ENCODE measurements at places on chromosomes 3 and 15.

DNA sequence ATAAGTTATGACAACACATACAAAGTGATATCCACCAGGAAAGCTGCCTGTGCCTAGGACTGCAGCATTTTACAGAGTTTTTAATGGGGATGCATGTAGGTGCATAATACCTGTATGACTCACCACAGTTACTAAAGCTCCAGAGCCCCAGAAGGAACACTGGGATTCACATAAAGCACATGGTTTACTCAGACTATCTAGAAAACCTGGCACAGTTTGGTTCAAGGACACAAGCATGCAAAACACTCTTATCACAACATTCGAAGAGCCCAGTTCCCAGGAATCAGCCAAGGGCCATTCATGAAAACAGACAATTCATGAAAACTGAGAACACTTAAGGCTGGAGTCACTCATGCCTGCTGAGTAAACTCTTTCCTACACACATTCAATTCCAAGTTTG, 261.0 kb downstream of the PYDC2 start:
- DNase-seq: no peak

DNA sequence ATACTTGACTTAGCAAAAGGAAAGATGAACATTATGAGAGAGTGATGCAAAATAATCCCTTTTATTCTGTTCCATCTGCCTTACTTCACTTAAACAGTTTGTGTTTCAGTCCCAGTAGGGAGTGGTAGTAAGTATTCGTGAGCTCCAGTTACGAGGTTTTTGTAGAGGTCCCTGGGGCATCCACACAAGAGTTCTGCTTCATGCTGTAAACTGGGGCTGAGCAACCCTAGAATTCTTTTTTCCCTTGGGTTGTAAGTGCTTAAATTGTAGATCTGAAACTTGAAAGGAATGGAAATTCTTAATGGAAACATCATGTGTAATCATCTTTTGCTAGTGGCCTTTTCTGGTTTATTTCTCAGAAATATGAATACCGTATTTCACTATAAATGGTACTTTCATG, 79.5 kb downstream of the SEMA6D start:
- DNase-seq: no peak

- DNase-seq: no peak
Observed at GRCh38 chr3:98240131-98240530, 23.9 kb upstream of the OR5H6 start.

DNA sequence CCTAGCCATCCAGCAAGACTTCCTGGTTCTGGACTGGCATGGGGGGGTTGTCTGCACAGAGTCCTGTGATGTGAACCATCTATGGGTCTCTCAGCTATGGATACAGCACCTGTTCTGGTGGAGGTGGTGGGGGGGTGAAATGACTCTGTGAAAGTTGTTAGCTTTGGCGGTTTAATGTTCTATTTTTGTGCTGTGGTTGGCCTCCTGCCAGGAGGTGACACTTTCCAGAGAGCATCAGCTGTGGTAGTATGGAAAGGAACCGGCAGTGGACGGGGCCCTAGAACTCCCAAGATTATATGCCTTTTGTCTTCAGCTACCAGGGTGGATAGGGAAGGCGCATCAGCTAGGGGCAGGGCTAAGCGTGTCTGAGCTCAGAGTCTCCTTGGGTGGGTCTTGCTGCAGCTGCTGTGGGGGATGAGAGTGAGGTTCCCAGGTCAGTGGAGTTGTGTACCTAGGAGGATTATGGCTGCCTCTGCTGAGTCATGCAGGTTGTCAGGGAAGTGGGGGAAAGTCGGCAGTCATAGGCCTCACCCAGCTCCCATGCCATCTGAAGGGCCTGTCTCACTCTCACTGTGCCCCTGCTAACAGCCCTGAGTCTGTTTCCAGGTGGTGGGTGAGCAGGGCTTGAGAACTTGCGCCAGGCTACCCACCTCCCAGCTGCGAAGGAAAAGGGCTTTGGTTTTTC, 7.1 kb upstream of the LARS2 start:
- no peak for DNase-seq

- DNase-seq: no peak
Observed at GRCh38 chr3:182592747-182593146, 200.6 kb upstream of the ATP11B start.

DNA sequence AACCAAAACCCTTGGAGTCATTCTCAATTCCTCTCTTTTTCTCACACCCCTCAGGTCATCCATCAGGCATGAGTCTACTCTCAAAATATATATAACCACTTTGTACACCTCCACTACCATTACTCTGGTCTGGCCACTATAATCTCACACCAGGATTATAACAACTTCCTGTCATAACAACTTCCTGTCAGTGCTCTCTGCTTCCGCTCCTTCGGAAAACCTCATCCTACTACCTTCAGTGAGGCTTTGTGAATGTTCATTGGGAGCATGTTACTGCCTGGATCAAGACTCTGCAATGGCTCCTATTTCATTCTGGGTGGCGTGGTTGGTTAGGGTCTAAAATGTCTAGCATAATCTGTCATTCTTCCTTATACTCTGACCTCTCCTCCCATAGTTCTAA, 447.4 kb downstream of the MAGI1 start:
- DNase-seq: no peak

- DNase-seq: peak; percentile 68
Observed at GRCh38 chr3:104596551-104596950, 770.2 kb upstream of the ALCAM start.

Data from NCI-H748 treated with DMSO at 0.1 percent for 48 hours (cell line).